HTR-8/SVneo (cell line): ENCODE measurements at places on chromosomes 12 and 14.

GRCh38 chr12:121806546-121807423 is 3.0 kb downstream of the SETD1B start:
- no peak for DNase-seq

DNA sequence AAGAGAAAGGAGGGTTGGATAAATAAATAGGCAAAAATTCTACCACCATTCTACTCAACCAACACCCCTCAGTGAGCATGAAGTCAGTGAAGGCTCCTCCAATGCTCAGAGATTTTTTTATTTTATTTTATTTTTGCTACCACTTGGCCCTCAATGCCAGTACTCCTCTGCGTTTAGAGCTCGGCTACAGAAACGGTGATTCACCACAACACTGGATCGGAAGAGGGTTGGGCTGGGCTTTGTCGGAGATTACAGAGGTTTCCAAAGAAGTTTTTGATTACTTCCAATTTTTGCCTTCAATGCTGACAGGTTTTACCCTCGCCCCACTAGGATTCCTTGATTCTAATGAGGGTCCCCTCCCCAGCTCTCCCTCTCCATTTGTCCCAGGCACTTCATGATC is 1027.2 kb upstream of the TMEM132C start:
- DNase-seq = no peak

DNA sequence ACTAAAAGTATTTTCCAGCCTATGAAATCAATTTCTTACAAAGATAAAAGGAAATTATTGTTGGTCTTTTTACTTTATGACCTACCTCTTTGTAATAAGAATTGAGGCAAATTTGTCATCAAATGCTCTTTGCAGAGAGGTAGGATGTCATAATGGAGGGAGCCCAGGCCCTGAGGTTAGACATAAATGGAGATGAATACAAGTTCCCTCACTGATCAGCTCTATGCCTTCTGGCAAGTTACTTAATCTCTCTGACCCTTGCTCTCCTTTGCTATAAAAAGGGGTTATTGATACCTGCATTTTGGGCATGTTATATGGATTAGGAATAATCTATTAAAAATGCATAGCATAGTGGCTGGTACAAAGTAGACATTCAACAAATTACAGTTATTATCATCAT is 146.9 kb upstream of the KRR1 start:
- DNase-seq = no peak

GRCh38 chr12:66321435-66321834 is 19.1 kb downstream of the HELB start:
- DNase-seq = no peak

- DNase-seq = no peak
Observed at GRCh38 chr12:14400599-14400998, 35.1 kb downstream of the ATF7IP start.

GRCh38 chr12:80756875-80757274 is 40.2 kb downstream of the MYF5 start:
- no peak for DNase-seq

DNA sequence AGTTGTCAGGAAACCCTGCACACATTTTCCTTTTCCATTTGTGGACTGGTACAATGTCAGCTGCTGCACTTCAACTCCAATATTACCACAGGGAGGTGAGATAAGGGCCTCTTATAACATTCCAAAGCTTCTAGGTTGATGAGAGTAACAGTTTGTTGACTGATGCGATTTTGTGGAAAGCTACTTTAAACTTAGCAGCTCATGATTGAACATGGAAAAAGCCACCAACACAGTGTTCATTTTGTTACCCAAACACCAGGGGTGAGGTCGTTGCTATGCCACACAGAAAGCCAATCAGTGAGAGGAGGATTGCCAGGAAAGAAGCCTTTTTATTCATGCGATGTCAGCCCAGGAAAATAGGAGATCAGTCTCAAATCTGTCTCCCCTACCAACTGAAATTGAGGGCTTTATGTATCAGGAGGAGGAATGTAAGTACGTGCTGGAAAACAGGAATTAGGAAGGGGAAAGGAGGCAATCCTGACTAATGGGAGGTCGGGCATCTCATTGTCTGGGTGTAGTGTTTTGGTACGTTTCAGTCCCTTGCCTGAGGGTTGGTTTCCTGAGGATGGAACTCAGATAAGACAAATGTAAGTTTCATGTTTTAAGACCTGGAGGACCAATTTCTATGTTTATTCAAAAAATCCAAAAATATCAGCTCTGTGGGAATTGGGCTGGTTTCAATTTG is 92.7 kb upstream of the PLEKHA5 start:
- DNase-seq = no peak

- no peak for DNase-seq
Observed at GRCh38 chr12:29901585-29901984, 117.8 kb upstream of the TMTC1 start.

GRCh38 chr12:3613641-3614395 is 122.8 kb downstream of the PRMT8 start:
- DNase-seq = no peak

- DNase-seq = no peak
Observed at GRCh38 chr12:83573671-83574070, 887.0 kb downstream of the TMTC2 start.

DNA sequence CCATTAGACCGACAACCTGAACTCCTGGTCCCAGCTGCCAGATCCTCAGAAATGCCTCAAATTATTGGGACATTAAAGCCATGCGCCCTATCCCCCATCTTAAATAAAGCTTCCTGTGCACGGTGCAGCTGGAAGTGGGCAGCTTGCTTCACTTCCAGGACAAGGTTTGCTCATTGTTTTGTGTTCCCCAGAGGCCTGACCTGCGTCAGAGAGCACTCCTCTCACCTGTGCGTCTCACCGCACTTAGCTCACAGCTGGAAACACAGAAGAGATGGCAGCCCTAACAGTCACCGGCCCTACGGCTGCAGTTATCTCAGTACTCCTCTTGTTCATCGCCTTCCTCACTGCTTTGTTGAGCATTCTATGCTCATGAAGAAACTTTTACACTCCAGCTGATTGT is 135.5 kb downstream of the ANO2 start:
- no peak for DNase-seq

DNA sequence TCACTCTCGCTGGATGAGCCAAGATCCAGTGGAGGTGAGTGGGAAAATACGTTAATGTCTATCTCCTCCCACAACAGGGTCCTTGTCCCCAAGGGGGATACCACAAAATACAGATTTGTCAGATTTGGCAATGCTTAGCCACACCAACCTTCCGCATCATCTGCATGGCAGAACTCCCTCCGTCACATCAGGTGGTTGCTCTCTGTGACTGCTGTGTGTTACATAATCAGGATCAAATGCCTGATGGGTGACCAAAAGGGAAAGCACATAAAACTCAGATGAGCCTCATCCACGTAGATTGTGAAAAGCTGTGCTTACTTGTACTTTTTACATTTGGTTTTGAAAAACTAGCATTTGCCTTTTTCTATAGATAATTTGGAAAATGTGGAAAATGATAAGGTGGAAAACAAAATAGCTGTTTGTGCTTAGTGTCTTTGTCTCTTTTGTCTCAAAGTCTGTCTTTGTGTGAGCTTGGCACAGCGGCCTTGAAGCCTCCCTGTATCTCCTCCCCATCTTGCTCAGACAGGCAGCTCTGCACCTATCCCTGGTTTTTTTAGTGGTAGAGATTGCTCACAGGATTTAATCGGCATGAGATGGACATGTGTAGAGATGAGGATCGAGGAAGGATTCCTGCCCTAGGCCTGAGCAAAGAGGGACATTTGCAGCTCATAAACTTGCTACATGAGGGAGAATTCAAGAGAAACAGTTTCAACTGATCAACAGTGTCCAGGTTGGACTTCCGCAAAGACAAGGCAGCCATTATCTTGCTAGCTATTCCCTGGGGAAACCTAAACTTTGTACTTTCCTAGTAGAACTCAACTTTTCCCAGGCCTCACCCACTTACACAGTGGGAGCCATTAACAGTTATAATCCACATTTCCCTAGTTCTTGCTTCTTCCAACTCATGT is 3.6 kb upstream of the FGF6 start:
- no peak for DNase-seq

DNA sequence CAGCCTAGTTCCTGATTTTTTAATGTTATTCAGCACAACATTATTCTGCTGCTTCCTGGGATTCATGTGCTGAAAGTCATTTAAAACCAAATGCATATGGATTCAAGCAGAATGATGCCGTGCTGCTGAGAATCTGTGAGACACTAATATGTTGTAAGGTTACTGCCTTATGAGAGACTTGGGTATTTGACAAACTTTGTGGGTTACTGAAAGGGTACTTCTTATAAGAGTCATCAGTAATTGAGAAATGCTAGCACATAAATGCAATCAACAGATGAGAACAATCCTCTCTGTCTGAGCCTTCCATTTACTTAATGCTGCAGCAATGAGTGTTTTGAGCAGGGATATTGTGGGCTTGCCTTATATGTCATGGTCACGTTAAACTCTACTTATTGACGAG is 175.7 kb downstream of the NPAS3 start:
- DNase-seq = no peak

- no peak for DNase-seq
Observed at GRCh38 chr12:55720071-55720564, at the start of gene RDH5. Gene RDH5, plus strand, starts transcription at chr12:55720393. Its CDS starts 792 bp downstream, at chr12:55721185.

DNA sequence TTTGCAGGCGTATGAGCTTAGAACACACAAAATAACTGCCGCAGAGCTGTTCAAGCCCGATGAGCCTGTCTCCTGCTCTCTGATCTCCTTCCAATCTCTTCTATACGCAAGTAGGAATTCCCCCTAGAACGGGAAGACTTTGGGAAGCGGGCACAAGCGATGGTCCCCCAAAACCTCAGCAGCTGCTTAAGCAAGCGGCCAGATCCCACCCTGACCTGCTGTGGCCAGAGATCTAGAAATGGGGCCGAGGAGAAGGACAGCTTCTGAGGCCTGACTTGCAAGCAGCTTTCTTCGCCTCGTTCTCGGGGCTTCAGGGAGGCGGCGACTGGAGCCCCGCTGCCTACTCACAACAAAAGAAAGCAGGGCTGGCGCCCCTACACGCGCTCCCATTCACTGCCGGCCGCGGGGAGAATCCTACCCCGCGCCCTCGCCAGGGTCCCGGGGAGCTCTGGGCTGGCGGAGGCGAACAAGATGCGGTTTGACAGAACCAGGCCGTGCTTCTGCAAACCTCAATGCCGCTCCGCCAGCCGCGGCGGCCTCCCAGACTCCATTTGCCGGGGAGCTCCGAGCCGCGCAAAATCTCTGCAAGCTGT is 922 bp downstream of the TBX5 start:
- no peak for DNase-seq
